Chondrocyte (in vitro differentiated cells): ENCODE measurements at places on chromosomes 3 and 15. TPM values are rescaled to one million over a fixed set of nuclear protein-coding genes. Genes with fewer than 3 reads are reported as not detected.

DNA sequence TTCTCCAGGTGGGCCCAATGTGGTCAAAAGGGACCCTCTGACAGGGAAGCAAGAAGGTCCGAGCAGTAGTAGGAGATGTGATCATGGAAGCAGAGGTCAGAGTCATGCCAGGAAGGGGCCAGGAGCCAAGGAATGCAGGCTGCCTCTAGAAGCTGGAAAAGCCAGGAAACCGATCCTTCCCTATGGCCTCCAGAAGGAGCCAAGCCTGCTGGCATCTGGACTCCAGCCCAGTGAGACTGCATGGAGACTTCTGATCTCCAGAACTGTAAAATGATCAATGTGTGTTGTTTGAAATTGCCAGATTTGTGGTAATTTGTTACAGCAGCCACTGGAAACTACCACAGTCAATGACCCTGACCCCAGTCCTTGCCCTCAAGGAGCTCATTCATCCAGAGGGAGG lies 56.8 kb upstream of the SPATA12 start:
- no peak for DNase-seq
- no peak overlapping the region for H3K27ac ChIP-seq
- H3K36me3 ChIP-seq = peaks cover 3% of the 10 kb centered on the region

The CTDSPL gene
- 29.6 to 43.5 TPM (median 41.5 TPM) in 3 replicates for total RNA-seq

DNA sequence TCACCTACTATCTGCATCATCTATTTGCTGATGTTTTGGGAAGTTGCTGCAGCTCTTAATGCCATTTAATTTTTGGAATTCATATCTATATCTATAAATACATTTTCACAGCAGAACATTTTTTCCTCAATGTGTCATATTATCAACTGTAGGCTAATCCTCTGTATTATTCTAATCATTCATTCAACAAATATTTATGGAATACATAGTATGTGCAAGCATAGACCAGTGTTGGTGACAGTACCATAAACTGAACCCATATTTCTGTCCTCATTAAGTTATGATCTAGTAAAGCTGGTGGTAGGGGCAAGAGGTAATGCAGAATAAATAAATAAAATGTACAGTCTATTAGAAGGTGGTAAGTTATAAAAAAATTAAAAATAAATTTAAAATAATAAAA lies 585.3 kb upstream of the BCHE start:
- no peak overlapping the region for H3K27ac ChIP-seq
- H3K4me1 ChIP-seq = no peaks in the 10 kb centered on the region
- no peak for DNase-seq
- no peaks in the 10 kb centered on the region for H3K36me3 ChIP-seq
- peaks cover 10% of the 10 kb centered on the region for H3K27me3 ChIP-seq

DNA sequence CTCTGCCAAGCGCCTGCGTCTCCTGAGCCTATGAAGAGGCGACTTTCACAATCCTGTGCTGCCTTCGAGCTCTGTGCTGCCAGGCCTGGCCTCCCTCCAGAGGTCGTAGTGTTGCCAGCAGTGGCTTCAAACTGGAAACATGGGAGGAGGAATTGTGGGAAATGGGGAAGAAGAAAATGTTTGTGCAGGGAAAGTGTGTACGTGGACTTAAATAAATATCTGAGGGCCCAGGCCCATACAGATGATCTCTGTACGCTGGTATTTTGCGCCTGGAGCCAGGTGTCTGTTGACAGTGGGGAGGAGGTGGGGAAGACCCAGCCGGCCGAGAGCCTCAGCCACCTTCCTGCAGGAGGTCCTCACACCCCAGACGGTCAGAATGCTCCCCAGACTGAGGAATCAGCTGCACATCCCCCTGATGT lies 44.6 kb downstream of the ZBTB38 start:
- H3K36me3 ChIP-seq = peaks cover 23% of the 10 kb centered on the region
- no peak for DNase-seq
- H3K4me3 ChIP-seq = peak overlapping the region; percentile 42
- no peaks in the 10 kb centered on the region for H3K27me3 ChIP-seq
- H3K4me1 ChIP-seq = peaks cover 74% of the 10 kb centered on the region

GRCh38 chr3:186637686-186638085 lies 2.5 kb upstream of the FETUB start:
- no peak overlapping the region for H3K27ac ChIP-seq
- H3K27me3 ChIP-seq = peaks cover 21% of the 10 kb centered on the region
- H3K4me3 ChIP-seq = no peak overlapping the region

DNA sequence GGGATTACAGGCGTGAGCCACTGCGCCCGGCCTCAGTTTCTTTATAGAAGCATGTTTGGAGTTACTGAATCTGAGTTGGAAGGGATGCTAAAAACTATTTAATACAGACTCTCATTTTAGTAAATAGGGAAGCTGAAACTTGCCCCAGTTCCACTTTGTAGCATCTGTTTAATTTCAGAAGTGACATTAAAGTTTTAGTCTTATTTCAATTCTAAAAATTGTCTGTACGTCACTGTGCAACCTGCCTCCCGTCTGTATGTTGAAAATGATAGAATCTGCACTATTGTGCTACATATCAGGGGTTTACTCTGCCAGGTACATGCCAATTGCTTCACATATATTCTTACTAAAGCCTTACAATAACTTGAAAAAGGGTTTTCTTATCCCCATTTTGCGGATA lies 15.3 kb downstream of the CNOT10 start:
- no peak overlapping the region for H3K4me3 ChIP-seq
- no peak overlapping the region for H3K27ac ChIP-seq
- DNase-seq = no peak

The ATP13A5 gene
- total RNA-seq = not detected in 3 replicates

- H3K4me1 ChIP-seq = no peaks in the 10 kb centered on the region
- no peaks in the 10 kb centered on the region for H3K27me3 ChIP-seq
- H3K27ac ChIP-seq = no peak overlapping the region
- DNase-seq = no peak
Observed at GRCh38 chr3:39960515-39961191, 151.2 kb downstream of the MYRIP start.

The CCDC33 gene
- total RNA-seq = not detected in 3 replicates

GRCh38 chr3:114623420-114624046 lies 329.7 kb downstream of the TIGIT start:
- no peak for DNase-seq
- H3K4me3 ChIP-seq = peak overlapping the region; percentile 71
- no peaks in the 10 kb centered on the region for H3K27me3 ChIP-seq
- peak overlapping the region; percentile 98 for H3K27ac ChIP-seq
- no peaks in the 10 kb centered on the region for H3K36me3 ChIP-seq

DNA sequence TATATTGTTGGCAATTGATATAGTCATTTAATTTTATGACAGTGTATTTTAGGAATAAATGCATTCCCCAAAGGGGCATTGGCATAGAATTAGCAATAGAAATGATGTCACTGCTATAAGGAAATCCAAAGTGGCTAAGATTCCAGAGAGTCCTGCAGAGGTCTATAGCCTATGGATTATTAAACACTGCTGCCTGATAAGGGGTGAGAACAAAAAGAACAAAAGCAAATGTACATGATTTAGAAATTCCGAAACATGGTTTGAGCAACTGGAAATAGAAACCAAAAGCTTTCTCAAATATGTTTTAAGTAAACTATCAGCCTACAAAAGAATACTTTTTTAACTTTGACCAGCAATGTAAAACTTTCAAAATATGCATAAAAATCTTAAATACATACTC lies 280.1 kb upstream of the RASGRP1 start:
- H3K27ac ChIP-seq = peak overlapping the region; percentile 45
- H3K4me3 ChIP-seq = no peak overlapping the region
- no peak for DNase-seq
- H3K27me3 ChIP-seq = no peaks in the 10 kb centered on the region
- peaks cover 69% of the 10 kb centered on the region for H3K4me1 ChIP-seq

The KBTBD8 gene
- 1.5 to 1.9 TPM (median 1.6 TPM) in 3 replicates for total RNA-seq

DNA sequence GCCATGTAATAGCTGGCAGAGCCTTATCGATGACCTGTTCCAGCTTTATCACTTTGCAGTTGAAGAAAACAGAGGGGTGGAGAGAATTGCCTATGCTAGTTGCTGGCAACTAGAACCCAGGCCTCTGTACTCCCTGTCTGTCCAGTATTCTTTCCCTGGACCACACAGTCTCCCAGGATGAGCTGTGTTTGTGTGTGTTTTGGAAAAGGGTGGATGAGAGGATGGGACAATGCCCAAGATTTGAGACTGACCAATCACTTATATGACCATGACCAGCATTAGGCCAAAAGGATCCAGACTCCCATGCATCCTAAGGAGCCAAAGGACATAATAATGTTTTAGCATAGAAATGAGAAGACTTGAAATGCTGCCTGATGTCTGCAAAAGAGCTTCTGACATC lies 102.6 kb downstream of the CD200R1L start:
- H3K4me3 ChIP-seq = no peak overlapping the region
- no peak for DNase-seq
- H3K27me3 ChIP-seq = no peaks in the 10 kb centered on the region
- H3K36me3 ChIP-seq = no peaks in the 10 kb centered on the region
- H3K27ac ChIP-seq = no peak overlapping the region
- H3K4me1 ChIP-seq = peaks cover 53% of the 10 kb centered on the region

- H3K36me3 ChIP-seq = peaks cover 4% of the 10 kb centered on the region
- no peak overlapping the region for H3K4me3 ChIP-seq
- no peak for DNase-seq
- peaks cover 9% of the 10 kb centered on the region for H3K4me1 ChIP-seq
- H3K27ac ChIP-seq = peak overlapping the region; percentile 36
Observed at GRCh38 chr15:22810033-22810852, 23.8 kb downstream of the NIPA1 start.

GRCh38 chr15:76340198-76340802 lies 3.7 kb downstream of the ISL2 start:
- peaks cover 3% of the 10 kb centered on the region for H3K36me3 ChIP-seq
- H3K4me3 ChIP-seq = peak overlapping the region; percentile 69
- H3K27me3 ChIP-seq = peaks cover 74% of the 10 kb centered on the region
- H3K4me1 ChIP-seq = peaks cover 45% of the 10 kb centered on the region
- no peak overlapping the region for H3K27ac ChIP-seq

DNA sequence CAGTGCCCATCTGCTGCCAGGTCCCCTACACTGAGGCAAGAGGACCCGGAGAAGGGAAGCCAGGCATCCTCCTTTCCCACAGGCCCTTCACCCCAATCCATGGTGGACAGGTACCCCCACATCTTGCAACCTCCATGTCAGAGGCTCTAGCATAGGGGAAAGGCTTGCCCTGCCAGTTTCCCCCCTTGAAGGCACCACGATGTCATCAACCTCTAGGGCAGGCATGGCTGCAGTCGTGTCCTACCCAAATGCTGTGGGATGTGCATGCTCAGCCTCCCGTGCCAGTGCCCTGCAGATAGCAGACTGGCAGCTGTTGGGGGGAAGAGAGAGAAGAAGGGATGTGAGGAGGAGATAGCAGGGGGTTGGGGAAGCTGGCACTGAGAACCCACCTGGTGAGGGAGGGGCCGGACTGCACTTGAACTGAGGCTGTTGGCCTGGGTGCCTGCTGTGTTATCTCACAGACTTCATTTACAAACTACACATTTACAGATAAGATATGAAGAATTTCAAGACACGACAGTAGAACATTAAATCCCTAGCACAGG lies 197.5 kb downstream of the ADAMTS9 start:
- peaks cover 8% of the 10 kb centered on the region for H3K27me3 ChIP-seq
- DNase-seq = no peak
- H3K4me3 ChIP-seq = no peak overlapping the region
- no peak overlapping the region for H3K27ac ChIP-seq

DNA sequence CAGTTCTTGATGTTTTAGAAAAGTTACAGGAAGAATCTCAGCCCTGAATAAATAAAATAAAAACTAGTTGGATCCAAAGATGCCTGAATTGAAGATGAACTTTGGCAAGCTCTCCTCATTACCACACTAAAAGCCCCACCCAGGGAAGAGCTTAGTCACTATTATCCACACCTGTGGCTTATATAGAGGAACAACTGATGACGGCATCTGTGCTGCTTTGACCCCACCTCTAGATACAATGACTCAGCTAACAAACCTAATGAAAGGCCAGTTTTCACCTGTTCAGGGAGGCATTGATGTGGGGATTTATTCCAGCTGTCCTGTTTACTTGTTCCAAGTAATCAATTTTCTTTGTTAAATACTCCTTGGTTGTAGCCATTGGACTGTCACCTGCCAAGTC lies 604.7 kb upstream of the EPHA6 start:
- no peak overlapping the region for H3K4me3 ChIP-seq
- H3K27me3 ChIP-seq = no peaks in the 10 kb centered on the region
- H3K36me3 ChIP-seq = no peaks in the 10 kb centered on the region
- no peak for DNase-seq

The HRH1 gene
- 30.1 to 32.0 TPM (median 30.8 TPM) in 3 replicates for total RNA-seq

GRCh38 chr15:62867844-62868243 lies 174.7 kb upstream of the TPM1 start:
- peaks cover 6% of the 10 kb centered on the region for H3K36me3 ChIP-seq
- peaks cover 3% of the 10 kb centered on the region for H3K4me1 ChIP-seq
- no peaks in the 10 kb centered on the region for H3K27me3 ChIP-seq
- H3K4me3 ChIP-seq = no peak overlapping the region

DNA sequence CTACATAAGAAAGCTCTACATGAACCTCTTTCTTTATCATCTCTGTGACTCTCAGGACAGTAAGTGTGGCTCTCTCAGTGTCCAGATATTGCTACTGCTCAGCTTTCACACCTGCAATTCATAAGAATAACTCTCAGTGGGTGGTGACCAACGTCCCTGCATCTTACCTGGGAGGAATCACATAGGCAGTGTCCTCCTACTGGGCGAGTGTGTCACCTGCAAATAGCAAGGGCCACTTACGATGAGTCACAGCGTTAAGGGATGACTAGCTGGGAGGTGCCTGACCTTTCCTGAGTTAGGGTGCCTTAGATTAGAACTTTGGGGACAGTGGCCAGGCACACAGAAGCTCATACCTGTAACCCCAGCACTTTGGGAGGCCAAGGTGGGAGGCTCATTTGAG lies 90.8 kb upstream of the C3orf80 start:
- H3K27me3 ChIP-seq = no peaks in the 10 kb centered on the region
- no peaks in the 10 kb centered on the region for H3K36me3 ChIP-seq
- DNase-seq = no peak
- no peak overlapping the region for H3K27ac ChIP-seq

GRCh38 chr15:38565287-38565670 lies 665 bp upstream of the RASGRP1 start:
- peaks cover 27% of the 10 kb centered on the region for H3K27me3 ChIP-seq
- peak overlapping the region; percentile 66 for H3K4me3 ChIP-seq
- DNase-seq = no peak
- H3K27ac ChIP-seq = no peak overlapping the region
- peaks cover 2% of the 10 kb centered on the region for H3K36me3 ChIP-seq

The FGF7 gene
- total RNA-seq = 1.1 TPM in 1 of 3 replicates, not detected in the others

- no peaks in the 10 kb centered on the region for H3K27me3 ChIP-seq
- H3K4me3 ChIP-seq = peak overlapping the region; percentile 87
- no peaks in the 10 kb centered on the region for H3K36me3 ChIP-seq
Observed at GRCh38 chr3:58236527-58237237, 910 bp upstream of the ABHD6 start.

GRCh38 chr15:95409626-95410310 lies 920.7 kb upstream of the NR2F2 start:
- no peaks in the 10 kb centered on the region for H3K27me3 ChIP-seq
- no peak overlapping the region for H3K4me3 ChIP-seq
- H3K4me1 ChIP-seq = peaks cover 75% of the 10 kb centered on the region
- peaks cover 1% of the 10 kb centered on the region for H3K36me3 ChIP-seq

The TLR9 gene
- total RNA-seq = 0.12 TPM in 1 of 3 replicates, not detected in the others

The GRK7 gene
- total RNA-seq = not detected in 3 replicates
